ENCODE measurements at places on chromosomes 4 and X.

DNA sequence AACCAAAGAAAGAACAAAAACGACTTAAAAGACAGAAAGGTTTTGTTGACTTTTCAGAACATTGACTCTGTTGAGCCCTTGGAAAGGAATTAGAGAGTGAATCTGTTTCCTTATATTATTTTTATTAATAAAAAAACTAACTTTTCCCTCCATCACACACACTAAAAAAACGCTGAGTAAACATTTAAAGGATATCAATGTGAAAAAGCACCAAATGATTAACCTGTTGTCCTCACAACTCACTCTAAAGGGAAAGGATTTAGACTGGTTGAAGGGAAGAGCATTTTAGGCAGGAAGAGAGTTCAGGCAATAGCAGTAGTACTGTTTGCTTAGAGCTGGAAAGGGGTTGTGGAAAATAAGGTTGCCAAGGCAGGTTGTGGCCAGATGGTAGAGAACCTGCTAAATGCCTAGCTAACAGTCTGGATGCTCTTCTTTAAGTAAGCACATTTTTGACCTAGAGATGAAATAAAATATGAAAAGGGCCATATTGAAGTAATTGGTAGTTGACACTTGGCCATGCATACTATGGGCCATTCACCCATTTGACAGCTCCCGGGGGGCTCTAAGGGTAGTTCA lies 98.0 kb upstream of the NDP start:
- DNase-seq = no peak

DNA sequence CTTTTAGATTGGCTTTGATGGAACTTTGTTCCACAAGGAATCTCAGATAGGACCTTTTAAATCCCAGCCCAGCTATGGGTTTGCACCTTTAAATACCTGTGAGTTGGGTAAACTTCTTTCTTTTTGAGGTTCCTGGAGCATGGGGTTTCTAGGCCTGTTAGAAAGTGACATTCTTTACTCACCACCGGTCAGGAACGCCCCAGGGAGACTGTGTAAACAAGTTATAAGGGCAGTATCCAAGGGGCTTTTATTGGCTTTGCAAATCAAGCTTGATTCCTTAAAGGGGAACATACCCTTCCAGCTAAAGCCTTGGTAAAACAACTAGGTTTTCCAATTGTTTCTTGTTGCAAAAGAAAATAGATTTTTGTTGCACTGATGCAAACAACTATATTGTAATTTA lies 93.4 kb downstream of the TENT5D start:
- DNase-seq = no peak

- DNase-seq = no peak
Observed at GRCh38 chrX:48942895-48943294, 14.5 kb downstream of the OTUD5 start.

DNA sequence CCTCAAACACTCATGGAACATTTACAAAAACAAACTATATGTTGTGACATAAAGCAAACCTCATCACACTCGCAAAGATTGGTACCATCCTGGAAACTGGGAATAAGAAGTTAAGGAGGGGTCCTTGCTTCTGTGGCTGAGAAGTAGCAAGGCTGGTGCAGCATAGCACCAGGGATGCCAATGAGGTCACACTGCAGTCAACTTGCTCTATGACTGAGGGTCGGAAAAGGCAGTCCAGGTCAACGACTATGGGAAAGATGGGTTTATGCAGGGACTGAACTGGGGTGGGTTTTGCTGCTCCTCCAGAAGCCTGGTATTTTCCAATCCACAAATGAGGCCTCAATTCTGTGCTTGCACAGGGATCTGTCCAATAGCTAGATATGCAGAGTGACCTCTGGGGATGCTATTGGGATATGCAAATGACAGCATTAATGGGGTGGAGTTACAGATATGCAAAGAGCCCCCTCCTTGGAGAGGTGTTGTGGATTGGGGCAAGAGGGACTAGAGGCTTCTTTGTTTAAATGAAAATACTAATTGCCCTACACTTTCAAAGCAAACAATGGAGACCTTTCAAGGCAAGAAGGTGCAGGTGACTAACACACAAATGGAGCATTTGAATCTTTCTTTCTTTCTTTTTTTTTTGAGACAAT lies 7.2 kb upstream of the IL13RA1 start:
- no peak for DNase-seq

DNA sequence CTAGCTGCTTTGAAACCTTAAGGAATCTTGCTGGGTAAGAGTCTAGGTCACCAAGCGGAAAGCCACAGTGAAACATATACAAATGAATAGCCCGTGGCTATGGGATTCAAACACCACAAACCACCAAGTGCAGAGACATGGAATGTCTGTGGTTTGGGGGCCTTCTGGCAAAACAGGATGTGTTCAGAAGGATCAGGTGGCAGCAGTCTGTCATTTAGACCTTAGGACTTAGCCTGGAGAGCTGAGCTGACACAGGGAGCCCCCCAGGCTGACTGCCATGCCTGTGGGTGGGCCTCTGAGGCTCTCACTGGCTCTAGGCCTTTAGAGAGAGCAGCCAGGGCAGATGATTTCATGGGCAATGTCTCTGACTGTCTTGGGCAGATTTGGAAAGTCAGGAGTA lies 225.6 kb downstream of the FBXW7 start:
- no peak for DNase-seq

DNA sequence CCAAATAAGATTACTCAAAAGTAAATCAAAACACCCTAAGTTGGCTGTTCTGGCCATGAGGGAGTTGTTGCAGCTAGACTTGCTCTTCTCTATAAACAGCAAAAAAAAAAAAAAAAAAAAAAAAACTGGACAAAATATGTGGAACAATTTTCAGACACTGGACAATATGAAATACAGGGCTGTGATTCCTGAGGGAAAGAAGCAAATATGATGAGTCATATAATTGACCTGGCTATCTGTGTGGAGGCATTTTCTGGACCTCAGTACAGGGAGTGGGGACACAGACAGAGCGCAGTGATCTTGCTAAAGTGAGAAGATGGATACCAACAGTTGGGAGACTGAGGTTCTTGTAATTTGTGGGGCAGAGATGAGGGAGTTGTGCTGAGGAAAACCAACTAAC lies 192.0 kb upstream of the HAND2 start:
- no peak for DNase-seq

DNA sequence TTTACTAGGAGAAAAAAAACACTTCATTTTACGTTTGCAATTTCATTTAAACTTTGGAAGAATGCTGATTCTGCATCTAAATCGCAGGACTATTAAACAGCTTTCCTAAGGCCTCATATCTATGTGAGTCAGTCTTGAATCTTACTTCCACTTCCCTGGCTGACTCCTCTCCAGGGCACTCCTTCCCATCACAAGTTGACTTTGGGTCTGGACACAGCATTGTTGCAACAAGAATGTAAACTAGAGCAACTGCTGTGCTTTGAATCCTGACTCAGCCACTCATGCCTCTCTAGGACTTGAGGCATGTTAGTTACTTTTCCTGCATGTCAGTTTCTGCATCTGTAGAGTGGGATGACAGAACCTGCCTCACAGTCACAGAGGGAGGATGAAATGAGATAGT lies 413.8 kb downstream of the FAT4 start:
- no peak for DNase-seq

GRCh38 chrX:9440116-9440844 lies 24.6 kb upstream of the TBL1X start:
- DNase-seq = no peak

DNA sequence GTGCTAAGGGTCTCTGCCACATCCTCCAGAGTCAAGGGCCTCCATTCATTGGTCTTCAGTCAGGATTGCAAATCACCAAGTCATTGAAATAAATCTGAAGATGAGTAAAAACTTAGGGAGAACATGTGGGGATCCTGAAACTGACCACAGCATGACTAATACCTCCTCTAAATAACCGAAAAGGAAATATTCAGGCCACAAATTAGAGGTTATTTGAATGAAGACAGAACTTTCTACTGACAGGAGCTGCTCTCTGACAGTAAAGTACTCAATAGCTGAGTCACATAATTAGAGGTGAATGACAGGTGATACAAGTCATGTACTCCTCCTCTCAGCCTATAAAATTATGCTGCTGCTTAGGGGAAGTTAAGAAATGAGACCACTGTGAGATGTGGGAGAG lies 240.2 kb upstream of the F9 start:
- no peak for DNase-seq

Measured in stimulated activated CD4-positive, alpha-beta T cell treated with anti-CD3 and anti-CD28 coated beads, Interleukin-15, amount 100 ng/mL, for 1 hour (primary cell).